ENCODE measurements at places on chromosomes 4 and X. TPM values are rescaled to one million over a fixed set of nuclear protein-coding genes. Genes with fewer than 3 reads are reported as not detected.

- DNase-seq: no peak
Observed at GRCh38 chr4:145944886-145945285, 6.3 kb upstream of the ZNF827 start.

DNA sequence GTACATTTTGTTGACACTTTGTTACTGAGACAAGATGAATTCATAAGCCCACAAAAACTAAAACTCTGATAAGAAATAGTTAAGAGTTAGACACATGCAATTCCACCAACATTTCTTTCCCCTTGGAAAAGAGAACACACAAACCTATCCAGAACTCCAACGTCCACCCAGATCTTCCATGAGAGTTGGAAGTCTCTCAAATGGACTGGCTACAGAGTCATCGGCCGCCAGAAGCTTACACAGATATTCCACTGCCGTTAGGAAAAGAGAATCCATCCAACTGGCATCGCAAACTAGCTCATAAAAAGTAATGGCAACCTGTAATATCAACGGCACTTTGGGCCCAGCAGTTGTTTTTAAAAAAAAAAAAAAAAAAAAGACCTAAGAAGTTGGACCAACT, 114.7 kb downstream of the PRKX start:
- no peak for DNase-seq

DNA sequence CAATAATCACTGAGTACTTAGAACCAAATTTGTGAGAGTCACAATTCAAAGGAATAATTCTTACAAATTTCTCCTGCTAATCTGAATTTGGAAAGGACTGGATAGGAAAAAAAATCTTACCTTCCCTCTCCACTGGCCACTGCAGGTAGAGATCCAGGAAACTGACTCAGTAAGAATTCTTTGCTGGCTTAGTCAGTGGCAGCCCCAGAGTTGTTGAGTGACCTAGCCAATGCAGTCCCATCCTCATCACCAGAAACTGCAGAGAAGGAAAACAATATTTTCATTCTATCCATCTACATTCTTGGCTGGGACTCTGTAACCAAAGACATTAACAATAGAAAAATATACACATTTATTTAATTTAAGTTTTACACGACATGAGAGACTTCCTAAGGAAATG, 572.0 kb downstream of the ADGRL3 start:
- DNase-seq: no peak

GRCh38 chr4:189780391-189780790, 160.3 kb upstream of the FRG1 start:
- DNase-seq: no peak

- no peak for DNase-seq
Observed at GRCh38 chr4:113639326-113639725, 122.2 kb downstream of the CAMK2D start.

DNA sequence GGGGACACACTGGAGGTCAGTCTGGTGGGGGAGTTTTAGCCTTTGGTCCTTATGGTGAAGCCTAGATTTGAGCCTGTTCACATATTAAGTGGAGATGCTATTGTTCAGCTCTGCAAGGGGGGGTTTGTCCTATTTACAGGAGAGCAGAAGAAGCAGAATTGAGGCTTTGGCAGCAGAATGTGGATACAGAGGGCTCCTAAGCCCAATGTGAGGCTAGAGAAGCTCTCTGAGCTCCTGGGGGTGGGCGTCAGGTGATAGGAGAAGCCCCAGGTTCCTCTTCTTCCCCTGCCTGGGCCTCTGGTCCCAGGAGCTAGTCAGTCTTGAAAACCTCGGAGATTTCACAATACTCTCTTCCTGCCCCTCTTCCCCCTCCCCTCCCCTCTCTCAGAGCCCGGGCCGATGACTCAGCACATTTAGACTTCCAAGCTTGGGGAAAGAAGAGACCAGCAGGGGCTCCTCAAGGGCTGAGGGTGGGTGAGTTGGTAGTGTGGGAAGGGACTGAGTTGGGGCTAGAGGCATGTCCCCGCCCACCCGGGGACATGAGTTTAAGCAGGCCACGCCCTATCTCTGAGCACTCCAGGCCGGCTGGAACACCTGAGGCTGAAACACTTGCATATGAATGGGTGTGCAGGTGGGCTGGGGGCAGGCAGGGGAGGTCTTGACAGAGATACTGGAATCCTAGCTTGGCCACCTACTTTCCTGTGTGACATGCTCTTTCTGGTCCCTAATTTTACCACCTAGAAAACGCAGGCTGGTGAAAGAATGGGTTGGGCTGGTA, 3.4 kb downstream of the TFE3 start:
- DNase-seq: peak; percentile 89

GRCh38 chr4:164503874-164504273, 250.1 kb upstream of the SMIM31 start:
- no peak for DNase-seq

- no peak for DNase-seq
Observed at GRCh38 chr4:26812049-26812714, 48.5 kb upstream of the STIM2 start.

GRCh38 chr4:123443401-123444289, 47.0 kb downstream of the SPRY1 start:
- no peak for DNase-seq

DNA sequence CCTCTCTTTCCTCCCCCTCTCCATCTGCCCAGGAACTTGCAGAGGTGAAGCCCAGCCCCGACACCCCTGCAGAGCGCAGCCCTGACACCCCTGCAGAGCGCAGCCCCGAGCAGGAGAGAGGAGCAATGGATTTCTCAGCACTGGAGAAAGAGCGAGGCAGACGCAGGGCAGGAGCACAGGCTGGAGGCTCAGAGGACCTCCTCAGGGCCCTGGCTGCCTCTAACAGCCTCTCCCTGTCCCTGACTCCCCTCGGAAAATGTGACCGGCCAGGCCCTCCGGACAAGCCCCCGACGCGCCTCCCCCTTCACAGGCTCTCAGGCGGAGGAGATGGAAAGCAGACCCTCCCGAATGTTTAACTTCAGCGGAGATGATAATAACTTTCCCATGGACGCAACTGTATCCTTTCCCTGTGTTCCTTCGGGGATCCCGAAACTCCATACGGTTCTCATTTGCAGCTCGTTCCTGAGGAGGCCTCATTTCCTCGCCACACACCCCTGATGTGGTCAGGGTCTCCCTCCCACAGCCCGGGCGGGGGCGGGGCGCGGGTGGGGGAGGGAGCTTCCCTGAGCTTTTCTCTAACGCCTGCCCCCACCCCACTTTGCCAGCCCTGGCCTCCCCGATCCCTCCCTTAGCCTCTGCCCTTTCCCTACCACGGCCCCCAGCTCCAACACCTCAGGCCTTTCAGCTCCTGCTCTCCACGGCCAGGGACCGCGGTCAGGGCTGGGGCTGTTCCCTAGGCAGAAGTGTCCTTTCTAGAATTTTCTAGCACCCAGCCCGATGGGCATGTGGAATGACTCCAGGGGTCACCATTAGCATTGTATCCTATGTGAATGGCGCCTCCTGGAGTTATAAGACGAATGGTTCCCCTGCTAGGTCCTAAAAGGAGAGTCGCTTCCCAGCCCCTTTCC, 201.1 kb upstream of the BCOR start:
- no peak for DNase-seq

GRCh38 chrX:13270360-13270759, 49.5 kb downstream of the ATXN3L start:
- no peak for DNase-seq

GRCh38 chrX:4764888-4765287, 1051.4 kb upstream of the PRKX start:
- no peak for DNase-seq

DNA sequence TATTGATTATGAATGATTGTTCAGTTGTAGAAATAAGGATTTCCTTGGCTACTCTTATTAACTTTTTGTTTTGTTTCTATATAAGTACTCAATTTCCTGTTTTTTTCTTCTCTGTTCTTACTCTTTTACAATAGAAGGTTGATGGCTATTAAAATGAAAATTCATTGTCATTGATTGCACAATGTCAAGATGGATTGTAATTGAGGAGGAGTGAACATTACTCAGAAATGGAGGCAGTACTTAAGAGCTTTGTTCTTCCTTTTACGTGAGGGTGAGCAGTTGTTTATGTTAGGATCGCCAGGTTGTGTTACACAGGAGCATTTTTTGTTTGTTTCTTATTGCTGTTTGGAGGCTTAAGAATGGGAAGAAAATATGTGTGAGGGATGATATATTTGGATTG, 2062.4 kb downstream of the ARAP2 start:
- no peak for DNase-seq

GRCh38 chr4:26010304-26010703, 96.3 kb downstream of the SMIM20 start:
- DNase-seq: no peak

GRCh38 chrX:111483135-111483534, 28.3 kb upstream of the SERTM2 start:
- no peak for DNase-seq

DNA sequence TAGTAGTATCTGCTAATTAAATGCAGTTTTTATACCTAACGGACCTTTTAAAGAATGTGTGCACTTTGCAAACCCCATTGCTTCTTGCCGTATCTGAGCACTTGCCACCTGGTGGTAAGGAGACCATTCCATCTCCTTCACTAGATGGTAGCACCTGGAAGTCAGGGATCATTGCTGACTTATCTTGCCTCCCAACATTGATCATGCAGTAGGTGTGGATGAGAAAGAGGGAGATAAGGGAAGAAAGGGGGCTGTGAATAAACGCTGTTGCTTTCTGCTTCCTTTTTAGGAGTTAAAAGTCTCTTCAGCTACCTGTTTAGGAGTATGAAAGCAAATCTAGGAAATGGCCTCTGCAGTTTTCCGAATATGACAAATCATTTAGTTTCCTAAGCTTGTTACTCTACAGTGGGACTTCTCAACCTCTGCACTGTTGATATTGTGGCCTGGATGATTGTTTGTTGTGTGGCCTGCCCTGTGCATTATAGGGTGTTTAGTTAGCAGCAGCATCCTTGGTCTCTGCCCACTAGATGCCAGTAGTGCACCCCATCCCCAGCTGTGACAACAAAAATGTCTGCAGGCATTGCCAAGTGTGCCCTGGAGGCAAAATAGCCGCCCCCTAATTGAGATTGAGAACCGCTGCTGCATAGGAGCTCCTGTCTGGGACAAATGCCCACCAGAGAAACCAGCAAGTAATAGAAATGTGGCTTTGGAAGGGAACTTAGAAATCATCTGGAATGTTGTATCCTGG, 38.8 kb downstream of the GAB1 start:
- DNase-seq: no peak

DNA sequence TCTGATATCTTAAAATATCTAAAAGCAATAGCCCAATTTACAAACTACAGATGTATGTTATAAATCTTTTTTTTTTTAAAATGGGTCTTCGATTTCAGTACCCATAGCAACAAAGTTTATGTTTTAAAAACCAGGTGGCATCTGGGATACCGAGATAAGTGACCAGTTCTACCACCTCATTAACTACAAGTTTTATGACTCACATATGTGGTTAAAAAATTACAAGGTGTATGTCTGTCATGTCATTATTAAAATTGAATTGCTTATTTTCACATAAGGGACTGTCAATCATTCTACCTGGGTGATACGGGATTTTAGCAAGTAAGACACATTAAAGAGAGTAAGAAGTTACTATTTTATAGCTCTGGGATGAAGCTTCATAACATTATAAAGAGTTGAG, 192.0 kb upstream of the ETNPPL start:
- DNase-seq: no peak

DNA sequence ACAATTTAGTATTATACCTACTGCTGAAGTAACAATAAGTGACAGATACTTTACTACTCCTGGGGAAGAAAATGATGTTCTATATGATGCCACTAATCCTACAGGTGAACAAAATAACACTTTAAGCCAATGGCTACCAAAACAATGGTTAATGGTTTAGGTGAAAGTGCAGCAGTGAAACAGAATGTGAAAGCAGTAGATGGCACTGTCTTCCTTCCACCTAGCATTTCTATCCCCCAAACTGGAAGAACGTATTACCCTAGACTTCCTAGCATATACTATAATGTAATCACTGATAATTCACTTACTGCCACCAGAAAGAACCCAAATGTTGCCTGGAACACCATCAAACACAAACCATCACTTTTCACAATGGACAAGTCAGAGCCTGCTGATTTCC, 18.9 kb upstream of the CABS1 start:
- no peak for DNase-seq

- no peak for DNase-seq
Observed at GRCh38 chr4:7864685-7865084, 75.0 kb downstream of the AFAP1 start.

DNA sequence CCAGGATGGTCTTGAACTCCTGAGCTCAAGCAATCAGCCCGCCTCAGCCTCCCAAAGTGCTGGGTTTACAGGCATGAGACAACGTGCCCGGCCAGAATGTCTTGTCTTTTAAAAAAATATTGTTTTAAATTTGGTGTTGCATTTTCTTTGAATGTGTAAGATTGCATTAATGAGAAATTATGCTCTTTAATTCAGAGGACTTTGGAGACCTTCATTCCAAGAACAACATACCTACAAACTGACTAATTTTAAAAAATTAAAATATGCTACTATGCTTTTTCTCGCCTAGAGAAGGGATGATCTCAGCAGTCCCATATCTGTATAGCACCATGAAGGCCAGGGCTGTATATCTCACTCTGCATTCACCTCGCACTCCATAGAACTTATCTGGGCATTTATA, 204.3 kb upstream of the SLC7A11 start:
- DNase-seq: no peak

DNA sequence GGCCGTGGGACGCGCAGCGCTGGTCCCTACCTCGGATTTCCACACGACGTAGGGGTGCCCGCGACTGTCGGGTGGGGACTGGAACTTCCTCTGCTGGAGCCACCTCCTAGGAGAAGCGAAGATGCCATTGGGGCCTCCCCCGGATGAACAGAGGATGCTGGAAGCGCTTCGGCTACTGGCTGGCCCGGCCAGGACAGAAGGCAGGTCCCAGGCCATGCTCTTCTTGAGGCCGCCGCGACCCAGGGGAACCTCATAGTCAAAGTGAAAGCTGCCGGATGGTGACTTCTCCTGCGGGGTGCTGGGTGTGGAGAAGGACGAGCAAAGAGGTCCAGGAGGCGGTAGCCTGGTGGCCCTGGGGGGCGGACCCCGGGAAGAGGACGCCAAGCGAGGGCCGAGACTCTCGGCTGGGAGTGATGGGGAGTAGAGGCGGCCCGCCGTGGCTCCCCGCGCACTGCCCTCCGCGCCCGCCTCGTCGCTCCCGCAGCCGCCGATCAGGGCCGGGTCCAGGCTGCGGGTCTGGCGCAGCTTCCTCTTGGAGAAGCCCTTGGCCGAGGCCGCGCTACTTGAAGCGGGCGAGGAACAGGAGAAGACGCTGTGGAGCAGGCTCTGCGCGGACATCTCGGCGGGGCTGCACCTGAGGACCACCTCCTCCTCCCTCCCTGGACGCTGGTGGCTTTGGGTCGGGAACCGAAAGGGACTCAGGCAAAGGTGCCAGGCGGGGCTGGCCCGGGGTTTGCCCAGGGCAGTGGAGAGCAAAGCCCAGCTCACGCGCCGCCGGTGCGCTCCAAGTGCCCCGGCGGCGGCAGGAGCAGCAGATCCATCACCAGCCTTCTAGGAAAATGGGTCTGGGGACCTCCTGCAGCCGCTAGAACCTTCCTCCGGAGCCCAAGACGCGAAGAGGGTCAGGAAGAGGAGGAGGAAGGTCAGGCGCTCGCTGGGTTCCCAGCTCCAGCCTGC, 1.2 kb downstream of the ARHGAP6 start:
- DNase-seq: peak; percentile 26

Gene ACE2
- 0.62 TPM for total RNA-seq

Gene TLR2
- 1.3 TPM for total RNA-seq

Gene FOXR2
- total RNA-seq: not detected

Gene TAPT1
- 61.5 TPM for total RNA-seq

All from uterus (tissue), 4 donors.